ENCODE measurements at places on chromosomes 7 and 10. TPM values are rescaled to one million over a fixed set of nuclear protein-coding genes. Genes with fewer than 3 reads are reported as not detected.

- no peak for DNase-seq
Measured at GRCh38 chr10:125343118-125343925, 183.0 kb upstream of the CTBP2 start.

- no peak for DNase-seq
Measured at GRCh38 chr10:3067118-3067858, at the start of gene PFKP. Gene PFKP, plus strand, starts transcription at chr10:3067548. Its CDS starts 48 bp downstream, at chr10:3067596.

GRCh38 chr7:25557930-25558329 is 329.6 kb upstream of the NPVF start:
- no peak for DNase-seq

DNA sequence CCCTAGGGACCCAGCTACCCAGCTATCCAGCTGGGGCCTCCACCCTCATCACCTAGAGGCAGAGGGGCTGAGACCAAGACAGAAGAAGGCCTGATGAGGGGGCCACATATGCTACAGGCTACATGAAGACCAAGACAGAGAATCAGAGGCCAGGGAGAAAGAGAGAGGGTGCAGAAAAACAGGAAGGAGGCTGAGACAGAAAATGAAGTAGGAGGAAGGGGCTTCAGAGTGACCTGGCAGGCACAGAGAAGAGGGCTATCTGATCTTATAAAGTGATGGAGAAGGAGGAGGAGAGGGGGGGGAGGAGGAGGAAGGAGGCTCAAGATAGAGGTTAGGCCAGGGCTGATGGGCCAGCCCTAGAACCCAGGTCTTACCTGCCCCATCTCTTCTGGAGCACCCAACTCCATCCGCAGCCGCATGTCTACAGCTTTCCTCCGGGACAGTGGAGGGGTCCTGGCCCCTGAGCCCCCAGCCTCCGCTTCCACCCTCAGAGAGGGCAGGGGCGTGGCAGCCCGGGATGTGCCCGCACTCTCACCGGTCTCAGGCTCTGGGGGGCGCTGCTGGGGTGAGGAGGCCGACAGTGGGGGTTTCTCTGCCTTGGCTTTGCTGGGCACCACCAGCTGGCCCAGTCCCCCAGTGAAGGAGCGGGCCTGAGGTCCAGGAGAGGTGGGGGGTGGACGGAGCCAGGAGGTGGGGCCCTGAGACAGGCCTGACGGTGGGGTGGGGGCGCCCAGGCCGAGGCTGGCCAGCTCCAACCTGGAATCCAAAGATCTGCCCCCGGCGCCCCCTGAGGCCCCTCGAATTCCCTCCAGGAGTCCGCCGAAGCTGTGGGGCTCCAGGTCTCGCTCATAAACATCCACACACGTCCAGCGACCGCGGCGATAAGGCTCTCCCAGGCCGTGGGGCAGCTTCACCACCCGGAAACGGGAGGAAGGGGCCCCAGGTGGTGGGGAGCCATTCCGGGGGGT is 1.8 kb downstream of the TSC22D4 start:
- DNase-seq: no peak

DNA sequence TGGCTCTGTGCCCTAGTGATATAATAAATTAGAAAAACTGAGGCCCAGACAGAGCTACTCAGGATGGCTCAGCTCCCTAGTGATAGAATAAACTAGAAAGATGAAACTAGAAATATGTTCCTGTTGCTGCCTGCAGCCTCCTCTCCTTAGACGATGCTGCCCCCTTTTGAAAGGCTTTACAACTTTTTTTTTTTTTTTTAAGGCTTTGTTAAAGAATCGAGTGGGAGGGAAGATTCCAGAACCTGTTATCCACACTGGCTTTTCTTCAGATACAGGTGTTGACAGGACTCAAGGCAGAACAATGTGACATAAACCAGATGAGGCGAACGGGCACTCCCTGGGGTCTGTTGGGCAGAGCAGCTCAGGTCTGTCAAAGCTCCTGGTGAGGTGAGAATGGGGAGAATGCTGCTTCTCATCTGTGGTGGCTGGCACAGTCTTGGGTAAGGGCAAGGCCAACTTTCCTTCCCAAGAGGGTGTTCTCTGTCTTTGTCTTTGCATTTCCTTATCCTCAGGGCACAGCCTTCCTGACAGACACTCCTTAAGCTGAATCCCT is 175.1 kb downstream of the COBL start:
- DNase-seq: peak; percentile 23

- DNase-seq: no peak
Measured at GRCh38 chr7:7002418-7003062, 176.5 kb upstream of the CCZ1B start.

DNA sequence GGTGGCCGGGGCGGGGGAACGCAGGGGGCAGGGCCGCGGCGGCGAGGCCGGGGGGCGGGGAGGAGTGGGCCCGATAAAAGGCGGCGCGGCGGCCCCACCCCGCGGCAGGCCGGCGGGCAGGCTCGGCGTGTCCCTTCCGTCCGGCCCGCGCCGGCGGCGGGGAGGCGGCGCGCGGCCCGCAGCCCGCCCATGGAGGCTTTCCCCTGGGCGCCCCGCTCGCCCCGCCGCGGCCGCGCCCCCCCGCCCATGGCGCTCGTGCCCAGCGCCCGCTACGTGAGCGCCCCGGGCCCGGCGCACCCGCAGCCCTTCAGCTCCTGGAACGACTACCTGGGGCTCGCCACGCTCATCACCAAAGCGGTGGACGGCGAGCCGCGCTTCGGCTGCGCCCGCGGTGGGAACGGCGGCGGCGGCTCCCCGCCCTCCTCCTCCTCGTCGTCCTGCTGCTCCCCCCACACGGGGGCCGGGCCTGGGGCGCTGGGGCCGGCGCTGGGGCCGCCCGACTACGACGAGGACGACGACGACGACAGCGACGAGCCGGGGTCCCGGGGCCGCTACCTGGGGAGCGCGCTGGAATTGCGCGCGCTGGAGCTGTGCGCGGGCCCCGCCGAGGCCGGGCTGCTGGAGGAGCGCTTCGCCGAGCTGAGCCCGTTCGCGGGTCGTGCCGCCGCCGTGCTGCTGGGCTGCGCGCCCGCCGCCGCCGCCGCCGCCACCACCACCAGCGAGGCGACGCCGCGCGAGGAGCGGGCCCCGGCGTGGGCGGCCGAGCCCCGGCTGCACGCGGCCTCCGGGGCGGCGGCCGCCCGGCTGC is at the start of gene NANOS1:
Gene NANOS1, plus strand, starts transcription at position 102 of the 808 bp plus-strand sequence. Its CDS starts 88 bp downstream, at position 190.
- no peak for DNase-seq

The STEAP1B gene
- polyA plus RNA-seq: 2.3 TPM

The SPACDR gene
- polyA plus RNA-seq: 4.0 TPM

The GIMAP4 gene
- 65.4 TPM for polyA plus RNA-seq

The GIMAP1 gene
- polyA plus RNA-seq: 6.7 TPM

Data from right lung (tissue), 10 donors.